ENCODE measurements at places on chromosomes 4 and X.

DNA sequence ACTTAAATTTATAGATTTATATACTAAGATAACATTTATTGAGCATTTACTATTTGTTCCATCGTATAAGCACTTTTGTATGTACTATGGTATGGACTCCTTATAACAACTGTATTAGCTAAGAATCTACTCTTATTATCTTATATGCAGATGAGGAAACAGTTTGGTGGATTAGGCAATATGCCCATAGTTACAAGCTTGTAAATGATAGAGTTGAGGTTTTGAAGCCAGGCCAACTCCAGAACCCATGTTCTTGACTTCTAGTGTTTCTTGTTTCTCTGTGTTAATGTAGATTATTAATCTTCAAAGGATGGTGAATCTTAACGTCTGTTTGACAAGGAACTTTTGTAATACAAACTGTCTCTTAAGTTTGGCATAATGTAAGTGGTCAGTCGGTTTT lies 71.3 kb downstream of the STIM2 start:
- no peak for DNase-seq

DNA sequence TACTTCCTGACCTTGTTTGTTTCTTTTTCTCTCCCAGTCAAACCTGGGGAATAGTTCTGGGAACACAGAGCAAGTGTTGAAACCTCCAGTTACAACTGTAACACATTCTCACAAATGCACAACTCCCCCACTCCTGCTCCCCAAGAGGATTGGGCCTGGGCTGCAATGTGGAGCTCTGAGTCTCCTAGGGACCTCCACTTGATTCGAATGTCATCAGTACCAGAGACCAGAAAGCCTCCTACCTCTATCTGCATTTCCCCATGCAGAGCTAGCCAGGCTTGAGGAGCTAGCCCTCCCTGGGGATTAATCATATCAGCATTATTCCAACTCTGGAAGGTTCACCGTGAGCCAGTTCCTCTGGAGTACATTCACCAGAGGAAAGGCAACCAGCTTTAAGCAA lies 41.7 kb upstream of the CITED1 start:
- DNase-seq: no peak

- DNase-seq: peak; percentile 9
Measured at GRCh38 chrX:72307646-72308051, 1.9 kb upstream of the CITED1 start.

- no peak for DNase-seq
Measured at GRCh38 chr4:102614801-102615200, 113.6 kb downstream of the NFKB1 start.

DNA sequence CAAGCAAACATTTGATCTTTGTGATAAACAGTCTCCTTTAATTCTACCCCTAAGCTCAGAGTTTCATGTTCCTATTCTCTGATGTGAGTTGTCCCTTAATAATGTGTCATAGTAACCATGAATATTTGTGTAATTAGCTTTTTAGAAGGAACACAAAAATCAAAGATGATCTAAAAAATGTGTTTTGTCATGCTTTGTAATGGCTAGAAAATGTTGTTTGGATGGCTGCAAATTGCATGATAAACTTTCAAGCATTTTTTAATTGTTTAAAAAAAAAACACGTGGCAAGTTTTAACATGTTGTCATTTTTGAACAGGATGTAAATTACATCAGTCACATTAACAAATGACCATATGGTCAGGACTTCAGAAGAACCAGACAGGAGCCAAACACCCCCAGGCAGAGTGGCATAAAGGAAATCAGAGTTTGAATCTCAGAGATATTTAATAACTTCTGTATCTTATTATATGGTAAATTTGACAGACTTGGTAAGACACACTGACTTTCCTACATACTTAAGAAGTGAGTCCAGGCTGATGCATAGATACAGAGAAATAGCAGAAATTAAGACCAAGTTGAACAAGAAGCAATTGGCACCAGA lies 223.9 kb upstream of the VEGFC start:
- DNase-seq: no peak

GRCh38 chr4:72569719-72570235 lies 756 bp upstream of the ADAMTS3 start:
- peak; percentile 11 for DNase-seq

- no peak for DNase-seq
Measured at GRCh38 chr4:59565836-59566235, 1634.3 kb upstream of the ADGRL3 start.

- DNase-seq: no peak
Measured at GRCh38 chr4:171793723-171794122, 19.5 kb upstream of the GALNTL6 start.

DNA sequence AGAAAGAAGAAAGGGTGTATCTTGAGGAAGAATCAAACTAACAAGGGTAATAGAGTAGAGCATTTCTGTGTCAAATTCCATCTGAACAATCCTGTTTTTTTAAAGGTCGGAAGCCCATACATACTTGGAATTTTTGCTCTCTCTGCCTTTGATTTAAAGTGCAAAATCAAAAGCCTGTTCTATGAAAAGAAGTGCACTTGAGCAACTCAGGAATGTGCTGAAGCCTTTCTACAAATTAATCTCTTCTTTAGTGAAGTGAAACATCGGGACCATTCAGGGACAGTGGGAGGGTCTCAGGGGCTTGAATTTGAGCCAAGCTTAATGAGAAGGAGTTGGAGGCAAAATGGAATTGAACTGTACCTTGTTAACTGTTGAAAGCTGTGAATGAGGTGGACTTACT lies 1008.5 kb upstream of the LCORL start:
- DNase-seq: no peak

GRCh38 chr4:55979562-55979961 lies 30.8 kb downstream of the CEP135 start:
- no peak for DNase-seq

DNA sequence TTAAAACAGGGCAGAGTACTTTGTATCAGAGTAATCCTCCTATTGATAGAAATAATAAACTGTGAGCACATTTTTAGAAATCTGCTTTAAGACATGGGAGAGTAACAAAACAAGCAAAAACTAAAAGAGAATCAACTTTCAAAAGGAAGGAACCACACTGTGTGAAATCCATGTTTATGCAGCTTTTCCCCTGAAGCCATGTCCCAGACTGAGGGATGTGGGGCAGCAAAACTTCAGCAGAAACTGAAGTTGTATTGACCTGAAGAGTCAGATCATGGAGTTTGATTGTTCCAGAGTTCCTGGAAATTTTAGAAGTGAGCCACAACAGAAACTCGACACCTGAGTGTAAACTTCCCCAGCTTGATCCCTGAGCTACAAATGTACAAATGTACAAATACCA lies 53.2 kb downstream of the COMMD8 start:
- no peak for DNase-seq

GRCh38 chr4:170887396-170887795 lies 797.6 kb upstream of the AADAT start:
- DNase-seq: no peak

GRCh38 chr4:60611762-60612496 lies 588.2 kb upstream of the ADGRL3 start:
- no peak for DNase-seq

DNA sequence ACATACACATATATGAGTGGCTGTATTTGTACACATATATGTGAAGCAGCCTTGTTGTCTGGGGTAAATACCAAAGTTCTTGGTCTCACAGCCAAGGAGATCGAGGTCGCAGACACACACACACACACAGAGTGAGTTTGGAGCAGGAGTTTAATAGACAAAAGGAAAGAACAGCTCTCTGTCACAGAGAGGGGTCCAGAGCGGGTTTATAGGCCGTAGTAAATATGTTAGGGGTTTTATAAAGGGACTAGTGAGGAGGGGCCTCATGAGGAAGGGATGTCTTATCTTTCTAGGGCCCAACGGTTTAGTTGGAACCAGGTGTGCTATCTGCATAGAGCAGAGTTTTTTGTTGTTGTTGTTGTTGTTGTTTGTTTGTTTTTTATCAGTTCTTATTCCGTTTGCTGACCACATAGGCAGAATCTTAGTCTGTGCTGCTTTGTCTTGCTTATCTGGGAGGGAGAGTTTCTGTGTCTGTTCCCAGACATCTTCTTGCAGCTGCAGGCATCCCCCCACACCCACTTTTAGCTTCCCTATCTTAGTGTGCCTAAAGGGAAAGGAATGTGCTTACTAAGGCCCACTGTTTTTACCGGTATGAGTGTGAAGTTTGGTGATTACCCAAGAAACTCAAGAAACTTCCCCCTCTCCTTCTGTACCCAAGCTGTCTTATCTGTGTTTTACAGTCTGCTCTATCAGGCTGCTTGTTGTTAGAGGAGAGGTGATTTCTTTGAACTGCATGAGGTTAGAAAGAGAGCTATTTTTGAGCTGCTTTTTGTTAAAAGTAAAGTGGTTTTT lies 91.9 kb downstream of the TENT5D start:
- no peak for DNase-seq

DNA sequence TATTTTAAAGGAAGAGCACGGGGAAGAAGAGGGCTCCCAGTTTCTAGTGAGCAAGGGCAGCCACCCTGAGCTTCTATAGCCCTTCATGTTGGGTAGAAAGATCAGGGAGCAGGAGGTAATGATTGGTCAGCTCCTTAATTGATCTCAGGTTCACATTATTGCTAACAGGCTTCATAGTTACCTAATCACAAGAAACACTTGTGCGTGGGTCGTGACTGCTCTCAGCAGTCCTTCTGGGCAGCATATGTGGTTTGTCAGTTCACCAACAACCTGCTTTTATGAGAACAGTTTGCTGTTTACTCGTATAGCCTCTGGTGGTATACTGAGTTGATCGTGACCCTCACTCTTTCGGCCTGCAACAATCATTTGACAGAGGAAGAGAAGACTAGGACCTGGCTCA lies 4.7 kb upstream of the DOK7 start:
- DNase-seq: no peak

DNA sequence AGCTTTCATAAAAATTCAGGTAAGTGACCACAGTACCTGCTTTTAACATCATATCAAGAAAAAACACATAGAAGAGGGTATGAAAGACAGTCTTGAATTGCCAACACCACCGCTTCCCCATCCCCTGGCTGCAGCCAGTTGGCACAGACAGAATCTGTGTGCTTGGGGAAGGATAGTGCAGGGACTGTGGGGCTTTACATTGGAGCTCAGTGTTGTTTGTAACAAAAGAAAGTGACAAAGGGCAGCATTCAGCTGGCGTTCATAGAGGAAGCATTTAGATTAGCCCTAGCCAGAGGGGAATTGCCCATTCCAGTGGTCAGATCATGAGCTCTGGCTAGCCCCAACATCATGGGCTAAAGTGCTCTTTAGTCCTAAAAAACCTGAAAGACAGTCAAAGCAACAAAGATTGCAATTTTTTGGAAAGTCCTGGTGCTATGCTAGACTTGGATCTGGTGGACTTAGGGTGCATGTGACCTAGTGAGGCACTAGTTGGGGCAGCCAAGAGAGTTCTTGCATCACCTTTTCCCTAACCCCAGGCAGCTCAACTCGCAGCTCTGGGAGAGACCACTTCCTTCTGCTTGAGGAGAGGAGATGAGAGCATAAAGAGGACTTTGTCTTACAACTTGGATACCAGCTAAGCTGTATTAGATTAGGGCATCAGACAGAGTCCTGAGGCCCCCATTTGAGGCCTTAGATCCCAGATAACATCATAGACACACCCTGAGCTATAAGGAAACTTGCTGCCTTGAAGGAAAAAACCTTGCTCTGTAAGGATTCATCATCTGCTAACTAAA lies 1602.4 kb upstream of the ADGRL3 start:
- no peak for DNase-seq

DNA sequence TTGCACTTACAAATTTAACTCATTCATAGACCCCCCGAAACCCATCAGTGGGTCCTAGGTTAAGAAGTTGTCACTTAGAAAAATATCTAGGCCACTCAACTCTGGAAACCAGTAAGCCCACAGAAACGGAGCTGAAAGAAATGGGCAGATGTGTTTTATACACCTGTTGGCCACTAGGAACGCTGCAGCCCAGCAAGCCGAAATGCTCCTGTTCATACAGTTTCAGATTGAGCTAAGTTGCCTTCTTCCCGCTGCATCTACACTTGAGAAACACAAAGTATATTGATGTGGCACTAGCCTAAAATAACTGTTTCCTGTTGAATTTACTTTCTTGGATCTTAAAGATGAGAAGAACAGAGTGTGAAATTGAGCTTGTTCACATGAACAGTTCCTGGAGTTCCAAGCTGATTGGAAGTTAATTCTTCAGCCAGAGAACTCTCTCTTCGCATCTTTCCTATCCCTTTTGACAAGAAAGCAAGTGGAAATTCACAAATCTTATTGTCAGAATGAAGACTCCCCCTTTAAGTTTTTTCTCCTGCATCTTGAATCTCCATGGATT lies 174.1 kb downstream of the RBMX2 start:
- peak; percentile 34 for DNase-seq

DNA sequence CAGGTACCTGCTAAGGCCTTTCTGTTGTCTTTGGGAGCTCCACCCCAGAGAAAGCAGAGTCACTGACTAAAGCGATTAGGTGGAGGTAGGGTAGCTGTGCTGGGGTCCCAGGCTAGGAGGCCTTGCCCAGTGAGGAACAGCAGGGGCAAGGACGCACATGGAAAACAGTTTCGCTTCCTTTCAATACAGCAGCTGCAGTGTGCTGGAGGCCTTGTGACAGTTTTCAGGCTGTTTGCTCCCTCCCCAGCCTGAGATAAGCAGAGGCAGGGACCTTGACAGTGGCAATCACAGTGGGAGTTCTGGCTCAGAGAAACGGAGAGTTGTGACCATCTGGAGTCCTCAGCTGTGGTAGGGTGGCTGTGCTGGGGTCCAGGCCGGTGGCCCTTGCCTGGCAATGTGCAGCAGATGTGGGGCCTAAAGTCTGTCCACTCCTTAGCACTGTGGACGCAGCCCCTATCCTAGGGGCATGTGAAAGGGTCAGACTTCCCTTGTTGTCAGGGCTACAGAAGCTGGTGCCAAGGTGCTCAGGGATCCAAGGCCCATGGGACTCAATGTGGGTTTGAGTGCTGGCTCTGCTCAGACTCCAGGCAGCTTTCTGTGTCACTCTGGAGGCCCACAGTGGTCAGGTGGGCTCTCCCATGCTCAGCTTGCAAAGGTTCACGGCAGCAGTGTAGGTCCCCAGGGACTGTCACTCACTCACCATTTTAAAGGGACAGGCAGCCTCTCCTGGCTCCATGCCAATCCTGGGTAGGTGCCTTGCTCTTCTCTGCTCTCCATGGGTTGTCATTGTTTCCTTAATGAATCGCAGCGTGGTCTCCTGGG lies 534.9 kb upstream of the FMR1 start:
- DNase-seq: no peak

- no peak for DNase-seq
Measured at GRCh38 chr4:139018501-139018900, 2.9 kb downstream of the NOCT start.

- DNase-seq: no peak
Measured at GRCh38 chrX:121356850-121357171, 309.4 kb downstream of the GLUD2 start.

DNA sequence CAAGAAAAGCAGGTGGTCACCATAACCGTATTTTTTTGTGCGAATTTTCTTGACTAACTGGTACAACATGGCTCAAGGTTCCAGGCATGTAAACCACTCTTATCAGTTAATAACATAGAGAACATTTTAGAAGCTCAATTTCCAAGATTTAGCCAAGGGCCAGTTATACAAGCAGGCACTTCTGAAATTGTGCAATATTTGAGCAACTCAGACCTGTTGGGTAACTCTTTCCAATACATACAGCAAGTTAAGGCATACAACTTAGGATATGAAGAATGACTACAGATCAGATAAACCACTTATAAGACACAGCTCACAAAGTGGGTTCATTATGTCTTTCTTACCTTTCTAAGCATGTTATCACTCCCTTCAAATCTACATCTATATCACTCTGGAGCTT lies 43.9 kb downstream of the ZNF280C start:
- no peak for DNase-seq

- no peak for DNase-seq
Measured at GRCh38 chr4:6078560-6078959, 60.3 kb upstream of the C4orf50 start.

- no peak for DNase-seq
Measured at GRCh38 chr4:110139815-110140214, 58.6 kb downstream of the ELOVL6 start.
